ENCODE measurements at places on chromosomes 6 and 20.

DNA sequence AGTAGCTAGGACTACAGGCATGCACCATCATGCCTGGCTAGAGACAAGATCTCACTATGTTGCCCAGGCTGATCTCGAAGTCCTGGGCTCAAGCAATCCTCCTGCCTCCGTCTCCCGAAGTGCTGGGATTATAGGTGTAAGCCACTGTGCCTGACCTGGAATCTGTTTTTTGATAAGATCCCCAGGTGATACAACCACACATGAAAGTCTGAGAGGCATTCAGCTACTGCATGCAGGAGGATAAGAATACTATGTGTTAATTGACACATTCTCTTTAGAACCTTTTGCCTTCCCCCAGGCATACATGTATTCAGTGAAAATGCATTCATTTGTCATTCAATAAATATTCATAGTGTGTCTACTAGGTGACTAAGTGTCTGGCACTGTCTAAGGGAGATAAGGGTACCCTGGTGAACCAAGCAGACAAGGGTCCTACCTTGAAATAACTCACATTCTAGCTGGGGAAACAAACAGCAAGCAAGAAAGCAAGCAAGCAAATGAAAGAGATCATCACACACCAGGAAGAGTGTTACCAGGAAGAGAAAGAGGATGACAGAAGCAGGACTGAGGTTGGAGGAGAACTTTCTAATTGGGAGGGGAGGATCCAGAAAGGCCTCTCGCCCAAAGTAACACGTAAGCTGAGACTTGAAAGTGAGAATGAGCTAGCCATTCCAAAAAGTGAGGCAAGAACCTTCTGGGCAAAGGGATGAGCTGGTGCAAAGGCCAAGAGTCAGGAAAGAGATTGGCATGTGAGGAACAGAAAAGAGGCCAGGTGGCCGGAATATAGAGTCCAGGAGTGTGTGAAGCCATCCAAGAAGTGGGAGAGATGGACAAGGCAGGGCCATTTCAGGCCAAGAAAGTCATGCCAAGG lies 6.5 kb downstream of the GFOD1 start:
- no peak for DNase-seq

DNA sequence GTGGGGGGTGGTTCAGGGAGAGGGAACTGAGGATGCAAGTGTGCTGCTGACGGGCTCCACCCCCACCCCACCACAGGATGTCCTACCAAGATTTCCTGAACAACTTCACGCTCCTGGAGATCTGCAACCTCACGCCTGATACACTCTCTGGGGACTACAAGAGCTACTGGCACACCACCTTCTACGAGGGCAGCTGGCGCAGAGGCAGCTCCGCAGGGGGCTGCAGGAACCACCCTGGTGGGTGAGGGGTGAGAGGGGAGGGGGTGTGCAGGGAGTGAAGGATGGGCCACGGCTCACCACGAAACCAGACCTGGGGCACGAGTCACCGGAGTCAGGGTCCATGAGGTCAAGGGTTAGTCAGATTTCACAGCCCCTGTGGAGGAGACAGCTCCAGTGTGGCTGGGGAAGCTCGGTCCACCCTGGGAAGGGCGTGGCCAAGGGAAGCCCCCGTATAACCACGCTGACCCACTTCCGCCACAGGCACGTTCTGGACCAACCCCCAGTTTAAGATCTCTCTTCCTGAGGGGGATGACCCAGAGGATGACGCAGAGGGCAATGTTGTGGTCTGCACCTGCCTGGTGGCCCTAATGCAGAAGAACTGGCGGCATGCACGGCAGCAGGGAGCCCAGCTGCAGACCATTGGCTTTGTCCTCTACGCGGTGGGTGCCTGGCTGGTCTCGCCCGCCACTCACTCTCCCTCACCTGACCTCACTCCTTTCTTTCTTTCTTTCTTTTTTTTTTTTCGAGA lies 18.3 kb downstream of the CAPN11 start:
- DNase-seq: no peak

GRCh38 chr6:159155679-159156078 lies 13.5 kb upstream of the FNDC1 start:
- DNase-seq: no peak

GRCh38 chr6:46012834-46013233 lies 2.8 kb downstream of the CLIC5 start:
- no peak for DNase-seq

DNA sequence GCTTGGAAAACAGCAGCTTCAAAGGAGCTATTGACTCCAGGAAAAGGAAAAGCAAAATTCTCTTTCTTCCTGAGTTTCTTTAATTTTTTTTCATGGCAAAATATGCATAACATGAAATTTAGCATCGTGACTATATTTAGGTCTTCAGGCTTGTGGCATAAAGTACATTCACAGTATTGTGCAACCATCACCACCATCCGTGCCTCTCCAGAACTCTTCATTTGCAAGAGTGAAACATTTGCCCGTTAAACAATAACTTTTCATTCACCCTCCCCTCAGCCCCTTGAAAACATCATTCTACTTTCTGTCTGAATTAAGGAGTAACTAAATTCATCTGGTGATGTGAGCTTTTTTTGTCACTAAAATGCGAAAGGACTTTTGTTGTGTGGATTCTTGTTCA lies 251.7 kb downstream of the PHACTR1 start:
- DNase-seq: no peak

DNA sequence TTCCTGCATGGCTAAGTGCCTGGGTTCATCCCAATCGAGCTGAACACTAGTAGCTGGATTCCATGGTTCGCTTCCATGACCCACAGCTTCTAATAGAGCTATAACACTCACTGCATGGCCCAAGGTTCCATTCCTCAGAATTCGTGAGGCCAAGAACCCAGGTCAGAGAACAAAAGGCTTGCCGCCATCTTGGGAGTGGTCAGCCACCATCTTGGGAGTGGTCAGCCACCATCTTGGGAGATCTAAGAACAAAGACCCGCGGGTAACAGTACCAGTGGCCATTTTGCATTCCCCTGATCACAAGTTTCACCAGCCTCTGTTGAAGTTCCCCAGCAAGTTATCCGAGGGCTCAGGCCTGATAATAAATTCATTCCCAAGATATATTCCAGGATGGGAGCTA lies 179.6 kb downstream of the LMBRD1 start:
- DNase-seq: no peak

- DNase-seq: no peak
These were observed 41.6 kb upstream of the CARMIL1 start for GRCh38 chr6:25237579-25237978.

GRCh38 chr20:9736373-9736772 lies 102.5 kb downstream of the PAK5 start:
- DNase-seq: no peak

DNA sequence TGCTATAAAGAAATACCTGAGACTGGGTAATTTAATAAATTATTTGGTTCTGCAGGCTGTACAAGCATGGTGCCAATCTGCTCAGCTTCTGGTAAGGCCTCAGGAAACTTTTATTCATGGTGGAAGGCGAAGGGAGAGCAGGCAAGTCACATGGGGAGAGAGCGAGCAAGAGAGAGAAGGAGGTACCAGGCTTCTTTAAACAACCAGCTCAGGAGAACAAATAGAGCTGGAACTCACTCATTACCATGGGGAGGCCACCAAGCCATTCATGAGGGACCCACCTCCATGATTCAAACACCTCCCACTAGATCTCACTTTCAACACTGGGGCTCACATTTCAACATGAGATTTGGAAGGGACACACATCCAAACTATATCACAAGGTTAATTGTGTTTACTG lies 44.9 kb upstream of the CRISP1 start:
- DNase-seq: no peak

- DNase-seq: no peak
These were observed 220.4 kb downstream of the FARS2 start for GRCh38 chr6:5481750-5482149.

- DNase-seq: no peak
These were observed 11.8 kb downstream of the TLDC2 start for GRCh38 chr20:36887752-36888090.

- DNase-seq: no peak
These were observed 36.4 kb upstream of the SYNJ2 start for GRCh38 chr6:157944983-157945931.

GRCh38 chr20:51062065-51062464 lies 39.2 kb upstream of the KCNG1 start:
- no peak for DNase-seq

GRCh38 chr6:117557951-117558350 lies 44.4 kb downstream of the GOPC start:
- DNase-seq: no peak

DNA sequence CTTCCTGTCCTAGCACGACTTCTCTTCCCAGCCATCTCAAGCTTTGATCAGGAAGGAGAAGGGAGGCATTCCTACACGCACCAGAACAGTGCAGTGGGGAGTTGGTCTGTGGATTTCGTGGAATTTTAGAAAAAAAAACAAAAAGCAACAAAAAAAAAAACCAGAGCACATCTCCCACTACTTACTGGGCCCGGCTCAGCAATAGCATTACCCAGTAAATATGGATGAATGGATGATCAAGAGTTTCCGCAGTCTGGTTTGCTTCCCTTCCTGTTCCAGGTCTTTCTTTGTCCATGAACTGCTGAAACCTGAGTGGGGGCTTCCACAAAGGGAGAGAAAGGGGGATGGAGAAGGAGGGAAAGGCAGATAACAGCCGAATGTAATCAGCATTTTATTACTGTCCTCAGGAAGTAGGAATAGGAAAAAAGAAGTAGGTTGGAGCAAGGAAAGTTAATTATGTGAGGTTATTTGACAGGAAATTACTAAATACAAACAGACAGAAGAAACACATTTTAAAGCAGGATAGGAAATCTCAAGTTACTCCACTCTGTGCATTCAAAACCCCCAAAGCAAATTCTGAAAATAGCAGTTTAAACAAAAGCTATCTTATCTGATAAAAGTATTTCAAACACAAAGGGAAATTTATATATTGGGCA lies 349.0 kb downstream of the PRL start:
- no peak for DNase-seq

DNA sequence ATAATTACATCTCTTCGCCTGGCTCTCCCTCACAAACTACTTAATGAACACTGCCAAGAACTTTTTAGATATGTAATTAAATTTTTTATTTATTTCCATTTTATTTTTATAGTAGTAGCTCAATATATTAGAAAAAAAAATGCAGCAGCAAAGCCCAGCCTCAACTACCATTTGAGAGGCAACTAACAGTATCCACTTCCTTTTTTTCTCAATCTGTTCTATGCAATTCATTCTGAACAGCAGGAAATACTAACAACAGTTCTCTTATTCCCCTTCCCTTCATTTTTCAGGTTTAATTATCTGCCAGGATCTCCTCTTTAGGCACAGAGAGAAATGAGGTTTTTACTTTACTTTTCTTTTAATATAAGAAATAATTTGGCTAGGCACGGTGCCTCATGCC lies 112.7 kb downstream of the ZNF217 start:
- no peak for DNase-seq

DNA sequence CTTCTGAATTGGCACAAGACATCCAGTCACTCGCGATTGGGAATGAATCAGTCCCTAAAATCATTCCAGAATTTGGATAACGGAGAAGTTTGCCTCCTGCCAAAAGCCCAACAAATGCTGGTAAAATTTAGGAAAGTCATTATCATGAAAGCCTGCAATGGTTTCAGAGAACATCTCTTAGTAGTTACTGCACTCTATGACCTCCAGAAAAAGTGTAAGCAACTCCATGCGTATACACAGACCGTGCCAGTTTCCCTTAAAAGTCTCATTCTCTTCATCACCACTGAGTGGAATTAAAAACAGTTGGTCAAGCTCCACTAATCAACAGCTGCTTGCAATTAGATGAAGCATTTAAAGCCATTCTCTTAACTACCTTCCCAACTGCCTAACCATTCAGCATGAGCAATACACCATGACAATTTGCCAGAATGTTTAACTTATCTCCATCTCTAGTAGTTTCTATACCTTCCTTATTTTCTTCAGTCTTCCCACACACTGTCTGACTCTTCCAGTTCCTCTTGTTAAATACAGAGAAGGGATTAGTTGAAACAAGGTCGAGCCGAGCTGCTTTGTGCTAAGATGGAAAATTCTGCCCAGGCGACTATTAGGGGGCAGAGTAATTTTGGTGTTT lies 183.6 kb upstream of the PRDM1 start:
- no peak for DNase-seq

DNA sequence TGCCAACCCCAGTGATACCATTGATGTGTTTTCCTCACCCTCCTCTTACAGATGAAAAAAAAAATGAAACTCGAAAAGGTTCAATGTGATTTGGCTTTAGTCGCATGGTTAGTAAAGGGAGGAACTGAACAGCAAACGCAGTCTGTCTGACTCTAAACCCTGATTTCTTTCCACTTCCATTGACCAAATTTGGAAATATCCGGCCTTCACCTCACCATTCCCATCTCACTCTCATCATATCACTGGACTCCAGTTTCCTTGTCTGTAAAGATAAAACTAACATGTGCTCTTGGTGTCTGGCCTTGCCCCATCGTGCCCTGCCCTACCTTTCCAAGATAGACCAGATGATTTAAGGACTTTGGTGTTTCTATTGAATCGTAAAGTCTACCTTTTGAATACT lies 48.7 kb upstream of the ADGRF1 start:
- DNase-seq: no peak

DNA sequence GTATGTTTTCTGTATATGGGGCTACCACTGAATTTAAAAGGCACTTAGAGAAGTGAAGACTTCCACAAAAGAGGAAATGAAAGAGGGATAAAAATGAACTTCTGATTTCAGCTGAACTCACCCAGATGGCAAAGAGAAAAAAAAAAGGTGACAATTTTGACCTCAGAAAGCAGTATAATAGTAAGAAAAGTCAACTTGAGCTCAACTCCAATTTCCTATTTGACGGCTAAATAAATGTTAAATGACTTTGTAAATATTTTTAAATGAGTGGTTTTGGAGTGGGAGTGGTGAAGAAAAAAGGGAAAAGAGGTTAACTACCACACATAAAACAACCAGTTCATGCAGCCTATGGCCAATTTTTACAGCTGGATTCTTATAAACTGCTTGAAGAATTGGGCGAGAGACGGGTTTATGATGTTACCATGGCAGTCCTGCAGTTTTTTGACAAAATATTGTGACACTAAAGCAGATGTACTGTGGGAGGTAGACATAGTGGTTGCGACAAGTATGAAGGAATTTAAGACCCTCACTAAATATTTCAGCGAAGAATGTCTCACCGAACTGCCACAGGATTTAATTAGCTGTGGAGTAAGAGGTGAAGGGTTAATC lies 49.8 kb upstream of the ADTRP start:
- DNase-seq: no peak

Data from BE2C (cell line).